Type B pancreatic cell (in vitro differentiated cells): ENCODE measurements at places on chromosomes 6 and 20. TPM values are rescaled to one million over a fixed set of nuclear protein-coding genes. Genes with fewer than 3 reads are reported as not detected.
A peak's percentile ranks its signal among the peaks of the same experiment; 100 is the strongest.

DNA sequence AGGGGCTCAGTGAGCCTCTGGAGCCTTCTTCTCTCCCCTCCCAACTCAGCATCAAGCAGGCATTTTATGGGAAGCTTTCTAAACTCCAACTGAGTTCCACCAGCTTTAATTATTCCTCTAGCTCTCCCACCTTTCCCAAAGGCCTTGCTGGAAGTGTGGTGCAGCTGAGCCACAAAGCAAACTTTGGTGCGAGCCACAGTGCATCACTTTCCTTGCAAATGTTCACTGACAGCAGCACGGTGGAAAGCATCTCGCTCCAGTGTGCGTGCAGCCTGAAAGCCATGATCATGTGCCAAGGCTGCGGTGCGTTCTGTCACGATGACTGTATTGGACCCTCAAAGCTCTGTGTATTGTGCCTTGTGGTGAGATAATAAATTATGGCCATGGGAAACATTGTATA lies 78.8 kb downstream of the ASXL1 start:
- DNase-seq = no peak

DNA sequence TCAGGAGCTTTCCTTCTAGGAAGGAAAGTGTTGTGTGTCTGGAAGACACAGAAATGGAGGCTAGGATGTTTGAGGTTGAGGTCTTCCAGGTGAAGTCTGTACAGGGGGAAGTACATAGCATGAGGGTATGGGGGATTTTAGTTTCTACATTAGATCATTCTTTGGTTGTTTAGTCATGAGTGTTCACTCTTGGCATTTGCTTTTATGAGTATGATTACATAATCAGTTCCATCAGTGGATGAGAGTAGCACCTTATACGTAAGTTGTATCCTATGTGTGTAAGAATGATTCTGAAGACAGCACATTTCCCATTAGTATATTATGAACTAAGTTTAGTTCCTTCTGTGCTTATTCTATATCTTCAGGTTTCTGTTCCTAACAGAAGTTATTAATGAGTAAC lies 1.9 kb downstream of the CDYL start:
- DNase-seq = no peak

GRCh38 chr6:77205936-77206335 lies 257.4 kb downstream of the HTR1B start:
- no peak for DNase-seq

DNA sequence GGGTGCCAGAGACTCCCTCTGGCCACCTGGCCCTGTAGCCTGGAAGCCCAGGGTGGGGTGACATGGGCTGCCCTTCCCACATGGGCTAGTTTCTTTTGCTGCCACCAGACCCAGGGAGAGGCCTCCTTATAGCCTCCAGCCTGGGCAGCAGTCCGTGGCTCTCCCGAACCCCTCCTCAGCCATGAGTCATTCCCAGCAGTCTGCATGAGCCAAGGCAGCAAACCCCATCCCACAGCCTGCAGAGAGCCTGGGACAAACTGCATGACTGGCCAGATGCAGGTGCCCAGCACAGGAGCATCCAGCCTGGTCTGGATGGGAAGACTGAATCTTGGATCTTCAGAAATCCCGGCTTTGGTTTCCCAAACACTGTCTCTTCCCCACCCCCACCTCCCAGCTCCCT lies 75.7 kb downstream of the MRPL14 start:
- DNase-seq = no peak

GRCh38 chr6:108969776-108970175 lies 121.6 kb downstream of the ARMC2 start:
- no peak for DNase-seq

DNA sequence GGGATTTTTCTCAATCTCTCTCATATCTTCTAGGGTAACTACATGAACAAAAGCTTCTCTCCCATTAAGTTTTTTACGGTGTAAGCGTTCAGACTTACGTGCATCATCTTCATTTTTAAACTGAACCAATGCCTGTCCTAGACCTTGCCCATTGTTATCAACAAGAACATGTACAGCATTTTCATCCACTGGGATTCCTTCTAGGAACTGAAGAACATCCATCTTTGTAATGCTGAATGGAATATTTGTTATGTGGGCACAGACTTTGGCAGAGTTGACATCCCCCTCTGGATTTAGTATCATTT lies 11.3 kb downstream of the CPNE1 start:
- no peak for DNase-seq

- DNase-seq = no peak
Measured at GRCh38 chr6:79602859-79603258, 28.3 kb upstream of the SH3BGRL2 start.

GRCh38 chr6:70210462-70210861 lies 92.4 kb downstream of the COL9A1 start:
- DNase-seq = no peak

DNA sequence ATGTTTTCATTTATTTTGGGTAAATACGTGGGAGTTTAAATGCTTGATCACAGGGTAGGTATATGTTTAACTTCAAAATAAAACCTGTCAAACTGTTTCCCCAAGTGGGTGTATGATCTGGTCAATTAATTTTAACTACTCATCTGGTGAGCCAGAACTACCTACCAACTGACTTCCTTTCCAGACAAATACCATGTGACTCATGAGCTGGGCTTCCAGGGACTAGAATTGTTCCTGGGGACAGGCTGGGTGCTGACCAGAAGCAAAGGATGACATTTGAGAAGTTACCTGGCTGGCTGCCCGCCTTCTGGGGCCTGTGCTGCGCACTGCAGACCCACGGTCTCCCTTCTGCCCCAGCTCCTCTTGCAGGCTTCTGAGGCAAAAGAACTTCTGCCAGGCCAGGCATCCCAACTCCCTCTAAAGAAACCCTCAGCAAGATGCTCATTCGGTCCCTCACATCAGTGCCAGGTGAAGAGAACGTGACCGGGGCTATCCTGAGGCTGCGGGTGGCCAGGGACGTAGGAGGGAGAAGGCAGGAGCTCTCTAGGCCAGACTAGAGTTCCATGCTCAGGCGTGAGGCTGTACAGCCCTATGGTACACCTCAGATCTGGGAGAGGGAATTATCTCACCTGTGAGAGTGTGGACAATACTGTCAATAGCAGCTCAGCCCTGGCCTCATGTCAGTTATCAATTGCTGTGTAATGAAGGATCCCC lies 103.6 kb downstream of the JPH2 start:
- no peak for DNase-seq

DNA sequence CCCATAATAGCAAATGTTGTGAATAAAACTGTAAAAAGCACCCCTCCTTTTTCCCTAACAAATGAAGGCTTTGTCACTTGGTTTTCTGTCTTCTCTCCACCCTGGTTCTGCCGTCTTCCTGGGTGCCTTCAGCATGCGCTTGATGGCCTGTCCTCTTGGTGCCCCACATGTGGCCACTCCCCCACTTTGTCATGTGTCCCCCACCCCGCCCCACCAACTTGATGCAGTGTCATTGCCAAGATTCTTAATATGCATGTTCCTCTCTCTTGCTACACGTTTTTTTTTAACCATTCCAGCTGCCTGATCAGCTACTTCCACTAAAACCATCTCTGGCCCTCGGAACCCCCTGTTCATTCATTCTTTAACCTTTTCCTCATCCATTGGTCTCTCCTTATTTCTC lies 340.3 kb downstream of the QKI start:
- DNase-seq = no peak

- DNase-seq = no peak
Measured at GRCh38 chr6:160950507-160950906, 41.1 kb upstream of the MAP3K4 start.

- DNase-seq = no peak
Measured at GRCh38 chr20:53926428-53927028, 143.9 kb downstream of the BCAS1 start.

GRCh38 chr6:43768506-43768860 lies 1.5 kb upstream of the VEGFA start:
- DNase-seq = no peak

DNA sequence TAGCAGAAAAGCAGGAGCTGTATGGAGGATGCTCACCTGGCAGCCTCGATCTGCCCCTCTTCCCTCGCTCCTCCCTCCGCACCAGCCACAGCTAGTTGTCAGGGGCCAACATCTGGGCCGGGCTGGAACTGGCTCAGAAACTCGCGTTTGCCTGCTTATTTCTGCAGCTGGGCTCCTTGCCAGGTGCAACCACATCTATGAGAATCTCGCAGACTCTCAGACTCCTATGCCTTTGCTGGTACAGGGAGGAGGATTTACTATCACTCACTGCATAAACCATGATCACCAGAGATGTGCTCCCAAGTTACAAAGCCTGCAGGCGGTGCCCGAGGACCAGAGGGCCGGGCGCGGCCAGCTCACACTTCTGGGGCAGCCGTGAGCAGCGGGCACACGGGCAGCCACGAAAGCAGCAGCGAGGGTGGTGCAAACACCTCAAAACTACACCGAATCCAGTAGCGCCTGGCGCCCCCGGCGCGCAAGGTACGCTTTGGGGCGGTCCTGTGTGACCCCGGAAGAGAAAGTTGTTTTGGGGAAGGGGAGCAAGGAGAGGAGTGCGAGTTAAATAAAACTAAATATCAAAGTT lies 577 bp upstream of the LRRC1 start:
- peak; percentile 73 for DNase-seq

DNA sequence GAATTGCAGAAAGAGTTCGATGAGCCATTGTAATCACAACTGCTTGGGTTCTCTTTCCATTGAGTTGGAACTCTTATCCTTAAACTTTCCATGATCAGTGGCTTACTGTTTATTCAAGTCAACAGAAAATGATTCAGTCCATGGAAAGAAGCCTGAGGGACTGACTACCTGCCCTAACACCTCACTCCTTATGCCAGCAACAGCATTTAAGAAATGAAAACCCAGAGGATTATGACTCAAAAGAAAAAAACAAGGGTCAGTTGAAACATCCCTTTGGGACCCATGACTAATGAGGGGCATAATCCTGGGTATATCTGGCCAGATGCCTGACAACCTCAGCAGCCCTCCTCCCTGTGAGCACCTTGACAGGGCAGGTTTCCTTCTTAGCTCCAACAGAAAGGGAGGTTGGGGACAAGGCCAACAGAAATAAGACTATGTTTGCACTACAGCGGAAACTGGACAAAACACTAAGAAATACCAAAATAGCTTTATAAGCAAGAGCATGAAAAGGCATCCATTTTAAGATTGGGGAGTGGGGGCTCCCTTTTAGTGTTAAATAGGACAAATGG lies 106.7 kb downstream of the MAP3K5 start:
- no peak for DNase-seq

DNA sequence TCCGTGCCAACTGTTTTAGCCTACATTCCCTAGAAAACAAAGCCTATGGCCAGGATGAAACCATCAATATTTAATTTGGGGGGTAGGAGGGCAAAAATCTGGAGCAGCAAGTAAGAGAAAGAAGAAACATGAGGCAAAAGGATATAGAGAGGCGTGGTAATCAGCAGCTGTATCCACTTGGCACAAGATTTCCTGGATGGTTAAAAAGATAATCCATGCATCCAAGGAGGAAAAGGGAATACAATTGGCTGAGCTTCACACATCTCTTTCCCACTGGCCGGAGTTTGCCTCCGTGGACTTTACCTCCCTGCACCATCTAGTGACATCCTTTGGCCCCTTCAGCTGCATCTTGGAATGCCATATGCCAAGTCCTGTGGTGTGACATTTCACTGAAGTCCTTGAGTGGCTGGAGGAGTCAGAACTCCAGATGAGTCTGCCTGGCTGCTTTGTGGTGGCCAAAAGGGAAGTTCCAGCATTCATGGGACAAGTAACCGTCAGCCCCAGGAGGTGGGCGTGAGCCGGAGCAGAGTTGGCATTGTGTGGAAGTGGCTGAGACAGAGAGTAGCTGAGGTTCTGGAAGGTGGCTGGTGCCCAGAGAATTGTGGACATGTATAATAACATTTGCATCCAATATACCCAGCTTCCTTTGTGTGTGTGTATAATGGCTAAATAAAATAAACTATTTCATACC lies 13.7 kb upstream of the TMX4 start:
- DNase-seq = no peak

DNA sequence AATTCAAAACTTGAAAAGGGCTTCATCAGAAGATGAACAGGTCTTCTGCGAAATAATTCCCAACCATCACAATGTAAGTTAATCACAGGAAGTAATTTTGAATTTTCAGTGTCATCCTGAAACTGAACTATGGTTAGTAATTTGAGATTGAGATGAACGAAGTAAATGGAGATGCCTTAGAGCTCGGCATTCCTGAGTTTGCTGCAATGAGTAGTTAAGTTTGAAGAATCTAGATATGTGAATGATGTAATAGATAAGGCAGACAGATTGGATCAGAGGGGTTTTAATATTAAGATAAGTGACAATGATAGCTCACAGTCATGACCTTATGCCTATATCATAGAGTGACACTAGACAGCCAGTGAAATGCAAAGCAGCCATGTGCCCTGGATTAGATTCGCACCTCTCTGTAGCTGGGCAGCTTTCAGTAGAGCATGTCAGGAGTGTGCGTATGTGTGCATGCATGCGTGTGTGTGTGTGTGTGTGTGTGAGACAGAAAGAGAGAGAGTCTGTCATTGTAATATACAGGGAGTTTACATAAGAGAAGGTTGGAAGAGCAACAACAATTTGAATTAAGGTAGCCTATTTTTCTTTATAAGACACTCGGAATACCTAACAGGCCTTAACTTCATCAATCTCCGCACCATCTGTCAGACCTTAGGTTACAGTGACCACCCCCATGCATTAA lies 233.0 kb downstream of the GMPR start:
- DNase-seq = no peak

DNA sequence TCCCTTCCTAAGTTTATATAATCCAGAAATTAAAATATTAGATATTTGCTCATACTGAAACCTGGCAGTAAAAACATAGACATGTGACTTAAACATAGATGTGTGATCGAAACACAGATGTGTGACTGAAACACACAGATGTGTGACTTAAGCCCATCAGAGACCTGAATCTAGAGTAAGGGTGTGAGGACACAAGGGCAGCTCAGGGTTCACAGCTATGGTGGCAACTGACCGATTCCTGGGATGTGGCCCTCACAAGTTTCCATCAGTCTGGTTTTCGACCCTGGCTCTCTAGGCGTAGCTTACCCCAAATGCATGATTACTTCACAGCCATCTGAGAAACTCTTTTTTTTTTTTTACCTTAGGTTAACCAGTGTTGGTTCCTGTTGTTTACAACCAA lies 137.0 kb downstream of the NRN1 start:
- no peak for DNase-seq

DNA sequence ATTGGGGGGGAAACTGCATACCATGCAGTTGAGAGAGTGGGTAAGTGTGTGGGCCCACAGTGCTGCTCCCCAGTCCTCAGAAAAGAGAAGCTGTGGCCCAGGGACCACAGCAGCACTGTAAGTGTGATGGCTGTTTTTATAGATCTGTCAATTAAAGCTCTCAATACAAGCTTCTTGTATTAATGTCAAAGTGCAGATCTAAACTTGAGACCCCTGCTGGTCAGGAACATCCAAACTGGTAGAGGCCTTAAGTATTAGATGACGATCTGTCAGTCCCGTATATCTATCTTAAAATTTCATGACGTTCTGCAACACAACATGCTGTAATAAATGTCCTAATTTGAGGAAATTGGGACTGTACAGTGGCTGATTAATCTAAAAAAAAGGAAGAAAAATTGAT lies 74.8 kb downstream of the TULP4 start:
- DNase-seq = no peak

GRCh38 chr20:51034988-51035656 lies 12.2 kb upstream of the KCNG1 start:
- no peak for DNase-seq

SUMO4 gene
- 0.98 and 2.8 TPM in 2 replicates for total RNA-seq

ATP9A gene
- total RNA-seq = 43.5 and 55.8 TPM in 2 replicates

ADAM33 gene
- 0.29 and 8.2 TPM in 2 replicates for total RNA-seq

HLA-DQB1 gene
- 5.1 and 12.8 TPM in 2 replicates for total RNA-seq

C4A gene
- total RNA-seq = 5.2 and 9.7 TPM in 2 replicates

SRC gene
- 56.0 and 70.3 TPM in 2 replicates for total RNA-seq

ESF1 gene
- total RNA-seq = 12.6 and 17.7 TPM in 2 replicates

PNISR gene
- 86.7 and 151 TPM in 2 replicates for total RNA-seq

LAMA5 gene
- 246 and 611 TPM in 2 replicates for total RNA-seq

PXDC1 gene
- 23.6 and 57.2 TPM in 2 replicates for total RNA-seq

PDE7B gene
- 3.9 and 5.1 TPM in 2 replicates for total RNA-seq

ATP6V1G2 gene
- total RNA-seq = 1.6 and 5.9 TPM in 2 replicates
